ENCODE measurements at places on chromosomes 11 and 22. TPM values are rescaled to one million over a fixed set of nuclear protein-coding genes. Genes with fewer than 3 reads are reported as not detected.

CTTN gene
- total RNA-seq = 128 TPM

- H3K36me3 ChIP-seq = no peaks in the 10 kb centered on the region
- H3K27ac ChIP-seq = peak overlapping the region; percentile 90
- H3K4me1 ChIP-seq = no peaks in the 10 kb centered on the region
- peak overlapping the region; percentile 78 for H3K4me3 ChIP-seq
These were observed 863 bp downstream of the YIF1A start for GRCh38 chr11:66287889-66288670.

GRCh38 chr11:91653079-91653754, 571.4 kb upstream of the FAT3 start:
- H3K4me1 ChIP-seq = peaks cover 6% of the 10 kb centered on the region
- H3K27me3 ChIP-seq = no peaks in the 10 kb centered on the region
- H3K36me3 ChIP-seq = no peaks in the 10 kb centered on the region
- no peak overlapping the region for H3K27ac ChIP-seq
- no peak overlapping the region for H3K4me3 ChIP-seq

RAG1 gene
- total RNA-seq = 0.66 TPM
